Right cardiac atrium (tissue), 5 donors: ENCODE measurements at places on chromosomes 3 and 15. TPM values are rescaled to one million over a fixed set of nuclear protein-coding genes. Genes with fewer than 3 reads are reported as not detected.

Gene SH3GL3
- 2.7 TPM for total RNA-seq

Gene CHDH
- 4.6 TPM for total RNA-seq

Gene CCDC9B
- total RNA-seq, result 144 TPM

Gene SCG3
- not detected for total RNA-seq

Gene CHRD
- total RNA-seq, result 8.6 TPM
